ENCODE measurements at places on chromosomes 7 and 10.
A peak's percentile ranks its signal among the peaks of the same experiment; 100 is the strongest.

DNA sequence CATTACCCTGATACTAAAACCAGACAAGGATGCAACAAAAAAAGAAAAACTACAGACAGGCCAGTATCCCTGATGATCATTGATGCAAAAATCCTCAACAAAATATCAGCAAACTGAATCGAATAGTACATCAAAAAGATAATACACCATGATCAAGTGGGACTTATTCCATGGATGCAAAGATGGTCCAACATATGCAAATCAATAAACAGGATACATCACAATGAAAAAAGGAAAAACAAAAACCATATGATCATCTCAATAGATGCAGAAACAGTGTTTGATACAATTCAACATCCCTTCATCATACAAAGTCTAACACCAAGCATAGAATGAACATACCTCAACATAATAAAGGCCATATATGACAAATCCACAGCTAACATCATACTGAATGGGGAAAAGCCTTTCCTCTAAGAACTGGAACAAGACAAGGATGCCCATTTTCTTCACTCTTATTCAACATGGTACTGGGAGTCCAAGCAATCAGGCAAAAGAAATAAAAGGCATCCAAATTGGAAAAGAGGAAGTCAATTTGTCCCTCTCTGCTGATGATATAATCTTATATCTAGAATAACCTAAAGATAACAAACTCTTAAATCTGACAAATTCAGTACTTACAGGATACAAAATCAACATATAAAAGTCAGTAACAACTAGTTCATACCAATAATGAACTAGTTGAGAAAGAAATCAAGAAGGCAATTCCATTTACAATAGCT lies 48.8 kb upstream of the ASAH2 start:
- no peak for DNase-seq

- DNase-seq = peak; percentile 88
Observed at GRCh38 chr10:11742009-11742778, at the start of gene ECHDC3. Gene ECHDC3 (plus strand): TSS chr10:11742382. CDS start chr10:11742577, 195 bp downstream.

DNA sequence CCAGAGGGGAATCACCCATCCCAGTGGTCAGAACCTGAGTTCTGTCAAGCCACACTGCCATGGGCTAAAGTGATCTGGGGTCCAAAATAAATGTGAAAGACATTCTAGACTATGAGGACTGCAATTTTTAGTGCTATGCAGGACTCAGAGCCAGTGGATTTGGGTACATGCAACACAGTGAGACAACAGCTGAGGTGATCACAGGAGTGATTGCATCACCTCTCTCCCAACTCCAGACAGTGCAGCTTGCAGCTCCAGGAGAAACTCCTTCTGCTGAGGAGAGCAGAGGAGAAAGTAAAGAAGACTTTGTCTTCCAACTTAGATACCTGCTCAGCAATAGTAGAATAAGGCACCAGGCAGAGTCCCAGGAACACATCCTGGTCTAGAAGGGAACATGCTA lies 682.0 kb upstream of the POT1 start:
- DNase-seq = no peak

- DNase-seq = no peak
Observed at GRCh38 chr7:33762151-33762910, 143.0 kb upstream of the BMPER start.

- DNase-seq = no peak
Observed at GRCh38 chr10:33248638-33249037, 85.8 kb downstream of the NRP1 start.
